ENCODE measurements at places on chromosomes 1 and 21. TPM values are rescaled to one million over a fixed set of nuclear protein-coding genes. Genes with fewer than 3 reads are reported as not detected.

DNA sequence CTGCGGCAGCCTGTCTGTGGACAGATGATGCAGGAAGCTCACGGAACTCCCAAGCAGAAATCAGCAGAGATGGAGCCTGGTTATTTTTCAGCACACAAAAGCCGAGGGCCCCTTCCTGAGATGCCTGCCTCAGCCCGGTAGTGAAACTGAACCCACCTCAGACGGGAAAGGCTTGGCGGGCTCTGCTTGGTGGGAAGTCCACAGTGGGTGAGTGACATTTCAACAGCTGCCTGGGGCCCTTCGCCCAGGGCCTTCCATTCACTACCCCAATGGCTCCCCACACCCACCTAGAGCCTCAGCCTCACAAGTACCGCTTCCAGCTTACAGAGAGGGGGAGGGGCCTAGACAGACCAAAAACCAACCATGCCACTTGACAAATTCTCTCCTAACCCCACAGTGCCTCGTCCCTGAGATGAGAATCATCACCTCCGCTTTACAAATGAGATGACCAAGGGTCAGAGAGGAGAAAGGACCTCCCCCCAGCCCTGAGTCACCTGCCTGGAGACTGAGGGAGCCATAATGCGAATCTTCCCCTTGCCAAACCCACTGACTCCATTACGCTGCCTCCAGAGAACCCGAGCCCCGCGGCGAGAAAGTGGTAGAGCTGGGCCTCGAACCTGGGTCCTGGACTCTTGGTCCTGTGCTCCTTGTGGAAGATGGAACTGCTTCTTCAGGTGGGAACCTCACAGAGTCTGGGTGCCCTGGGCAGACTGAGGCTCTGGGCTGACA, 3.4 kb upstream of the ECE1 start:
- peak; percentile 66 for DNase-seq

DNA sequence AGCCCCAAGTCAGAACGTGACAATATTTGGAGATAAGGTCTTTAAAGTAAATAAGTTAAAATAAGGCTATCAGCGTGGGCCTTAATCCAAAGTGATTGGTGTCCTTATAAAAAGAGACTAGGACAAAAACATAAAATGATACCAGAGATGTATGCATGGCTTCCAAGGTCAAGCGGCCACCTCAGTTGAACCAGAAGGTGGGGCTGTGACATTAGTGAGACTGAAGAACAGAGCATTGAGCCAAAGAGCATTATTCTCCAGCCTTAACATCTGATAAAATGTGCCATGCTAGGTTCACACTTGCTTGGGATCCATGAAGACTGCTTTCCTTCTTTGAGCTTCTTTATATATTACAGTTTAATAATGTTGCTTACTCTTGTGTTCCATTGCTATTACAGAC, 554.6 kb downstream of the PLA2G4A start:
- DNase-seq, result no peak

DNA sequence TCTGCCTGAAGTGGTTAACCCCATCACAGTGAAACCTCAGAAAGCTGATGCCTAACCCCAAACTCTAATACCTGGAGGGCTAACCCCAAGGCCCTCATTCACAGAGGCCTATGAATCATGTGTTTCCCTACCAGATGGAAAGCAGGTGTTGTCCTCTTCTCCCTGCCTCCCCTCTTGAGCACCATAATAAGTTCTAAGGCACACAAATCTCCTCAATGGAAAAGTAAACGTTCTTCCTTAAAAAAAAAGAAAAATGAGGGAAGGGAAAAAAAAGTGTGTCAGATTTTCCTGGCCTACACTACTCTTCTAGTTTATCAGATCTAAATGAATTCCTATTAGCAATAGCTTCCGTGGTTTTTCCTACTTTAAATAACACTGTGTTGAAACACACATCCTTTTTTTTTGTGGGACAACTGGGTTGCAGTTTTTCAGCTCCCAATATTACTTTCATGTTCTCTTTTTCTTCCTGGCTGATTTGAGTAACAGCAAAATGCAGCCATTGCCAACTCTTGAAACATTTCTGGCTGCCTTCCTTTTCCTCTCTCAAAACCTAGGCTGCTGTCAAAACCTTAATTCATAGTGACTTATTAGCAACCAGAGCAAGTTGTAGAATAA, 43.2 kb downstream of the SLC44A3 start:
- no peak for DNase-seq

DNA sequence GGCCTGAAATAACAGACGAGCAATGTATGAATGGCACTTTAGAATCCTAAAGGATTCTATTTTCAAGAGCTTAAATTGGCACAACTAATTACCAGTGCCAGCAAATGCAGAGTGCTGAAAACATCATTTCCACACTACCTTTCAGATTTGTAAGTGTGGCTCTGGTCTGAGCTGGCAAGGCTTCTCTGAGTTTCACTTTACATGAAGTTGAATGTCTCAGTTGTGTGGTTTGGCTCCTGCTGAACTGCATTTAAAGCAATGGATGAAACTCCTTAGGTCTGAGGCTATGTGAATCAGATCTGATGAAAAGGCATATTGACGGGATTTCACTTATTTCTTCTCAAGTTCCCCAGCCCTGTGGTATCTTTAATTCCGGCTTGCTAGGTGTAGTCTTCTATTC, 114.8 kb upstream of the PTGFR start:
- no peak for DNase-seq

The ADCY10 gene
- total RNA-seq, result 0.42 TPM
